Right kidney (tissue), 9 donors: ENCODE measurements at places on chromosomes 2 and 18.

- DNase-seq, result no peak
Observed at GRCh38 chr2:134917360-134917865, 1.2 kb upstream of the CCNT2 start.

DNA sequence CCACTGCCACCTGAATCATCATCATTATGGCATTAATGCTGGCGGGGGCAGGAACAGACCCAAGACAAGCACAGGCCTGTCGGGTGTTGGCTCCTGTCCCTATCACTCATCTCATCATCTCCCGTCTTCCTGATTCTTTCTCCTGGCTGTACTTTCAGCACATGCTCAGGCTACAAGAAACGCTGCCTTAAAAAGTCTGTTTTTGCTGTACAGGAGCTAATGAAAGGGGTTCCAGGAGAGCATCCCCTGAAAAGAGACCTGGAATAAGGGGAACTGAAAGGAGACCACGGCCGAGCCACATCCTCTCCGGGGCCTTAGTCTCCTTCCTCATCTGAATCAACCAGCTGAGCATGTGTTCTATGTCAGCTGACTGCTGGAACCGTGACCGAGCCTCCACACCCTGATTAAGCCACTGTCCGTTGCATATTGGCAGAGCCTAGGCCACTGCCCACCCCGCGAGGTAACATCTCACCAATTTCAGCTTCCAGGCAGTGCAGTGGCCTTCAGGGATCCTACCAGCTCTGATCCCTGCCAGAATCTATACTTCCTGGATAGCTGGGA lies 62.6 kb downstream of the DNMT3A start:
- DNase-seq, result no peak

DNA sequence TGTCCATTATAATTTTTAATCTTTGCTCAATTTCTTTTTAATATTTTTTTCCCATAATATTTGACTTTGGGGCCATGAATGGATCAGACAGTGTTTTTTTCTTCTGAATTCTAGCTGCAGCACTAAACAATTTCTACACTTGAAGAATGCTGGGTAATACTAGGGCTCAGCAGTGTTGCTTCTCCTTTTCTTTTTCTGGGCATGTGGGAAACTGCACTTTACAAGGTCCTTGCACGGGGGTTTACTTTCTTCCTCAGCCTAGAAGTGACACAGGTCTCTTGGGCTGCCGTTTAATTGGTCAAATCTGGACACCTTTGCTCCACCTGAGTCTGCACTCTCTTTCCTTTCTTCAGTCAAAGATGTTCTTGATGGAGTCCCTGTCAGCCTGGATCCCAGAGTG lies 135.4 kb upstream of the APCDD1 start:
- DNase-seq, result no peak

- no peak for DNase-seq
Observed at GRCh38 chr2:197575987-197576386, 60.1 kb downstream of the MOB4 start.

GRCh38 chr18:22505141-22505591 lies 87.5 kb upstream of the CTAGE1 start:
- DNase-seq, result no peak

DNA sequence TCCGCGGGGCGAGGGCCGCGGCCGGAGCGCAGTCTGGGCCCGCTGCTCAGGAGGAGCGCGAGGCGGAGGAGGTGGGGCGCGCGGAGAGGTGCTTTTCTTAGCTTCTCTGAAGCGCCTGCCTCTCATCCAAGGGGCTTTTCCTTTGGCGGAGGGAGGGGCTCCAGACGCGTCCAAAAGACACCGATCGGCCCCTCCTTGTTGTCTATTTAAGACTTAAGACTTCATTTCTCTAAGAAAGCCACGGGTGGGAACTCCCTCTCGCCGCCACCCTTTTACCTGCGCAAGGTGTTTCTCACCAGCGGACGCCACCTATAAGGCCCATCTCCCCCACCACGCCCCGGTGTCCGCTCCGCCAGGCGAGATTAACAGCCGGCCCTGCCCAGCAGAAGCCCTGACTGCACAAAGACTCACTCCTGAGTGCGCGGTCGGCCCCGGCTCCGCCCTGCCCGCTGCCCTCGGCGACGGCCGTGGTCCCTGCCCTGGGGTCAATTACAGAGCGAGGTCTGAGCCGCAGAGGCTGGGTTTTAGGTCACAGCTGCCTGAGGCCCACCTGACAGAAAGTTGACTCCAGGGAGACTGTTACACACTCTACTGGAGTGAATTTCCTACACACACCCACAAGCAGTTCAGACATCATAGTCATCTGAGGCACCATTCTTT lies at the start of gene DSC2:
TSS of gene DSC2 (minus strand) at position 397 of the 660 bp plus-strand sequence. CDS start 450 bp downstream, outside the sequence.
- peak; percentile 86 for DNase-seq

DNA sequence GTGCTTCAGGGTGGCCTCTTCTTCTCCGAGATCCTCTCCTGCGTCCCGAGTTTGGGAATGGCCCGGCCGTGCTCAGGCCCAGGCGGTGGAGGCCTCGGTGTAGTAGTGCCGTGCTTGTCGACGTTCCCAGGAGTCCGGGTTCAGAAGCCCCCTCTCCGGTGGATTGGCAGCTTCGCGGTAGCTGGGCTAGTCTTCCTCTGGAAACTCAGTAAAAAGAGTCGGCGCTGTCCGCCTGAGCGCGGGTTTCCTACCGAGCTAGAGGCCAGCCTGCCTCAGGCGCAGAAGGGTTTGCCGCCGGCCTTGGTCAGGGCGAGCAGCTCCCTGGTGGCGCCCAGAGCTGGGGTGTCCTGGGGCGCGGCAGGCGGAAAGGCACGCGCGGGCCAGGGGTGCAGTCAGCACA lies 3.2 kb downstream of the RALBP1 start:
- DNase-seq, result no peak

DNA sequence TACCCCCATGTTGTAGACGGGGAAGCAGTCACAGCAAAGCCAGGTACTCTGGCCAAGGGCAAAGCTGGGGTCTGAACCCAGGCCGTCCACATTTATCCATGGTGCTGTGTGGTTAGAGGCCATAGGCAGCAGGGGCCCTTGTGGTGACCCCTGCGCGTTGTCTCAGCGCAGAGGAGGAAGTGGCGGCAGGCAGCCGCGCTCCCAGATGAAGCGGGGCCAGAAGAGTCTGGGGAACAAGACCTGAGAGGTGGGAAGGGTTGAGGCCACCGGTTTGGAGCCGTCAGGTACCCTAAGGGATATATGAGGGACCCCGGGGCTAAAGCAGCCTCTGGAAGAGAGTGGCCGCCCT lies 770 bp downstream of the ZNF396 start:
- no peak for DNase-seq

DNA sequence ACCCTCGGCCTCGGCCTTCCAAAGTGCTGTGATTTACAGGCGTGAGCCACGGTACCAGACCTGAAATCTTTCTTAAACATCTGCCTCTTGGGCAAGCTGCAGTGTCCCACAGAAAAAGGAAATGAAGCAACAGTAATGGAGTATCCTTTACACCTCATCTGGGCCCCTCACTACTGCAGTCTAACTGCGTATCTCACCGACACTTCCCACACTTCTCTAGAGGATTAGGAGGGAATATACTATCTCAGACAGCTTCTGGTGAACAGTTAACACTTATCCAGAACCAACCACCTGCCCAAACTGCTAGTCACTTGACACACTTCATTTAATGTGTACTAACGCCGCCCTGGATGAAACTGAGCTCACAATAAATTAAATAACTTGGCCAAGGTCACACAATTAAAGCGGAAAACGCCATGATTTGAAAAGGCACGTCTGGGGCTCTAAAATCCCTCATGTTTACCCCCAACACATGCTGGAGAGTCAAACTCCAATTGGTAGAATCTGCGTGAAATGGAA lies 993 bp downstream of the COX7A2L start:
- no peak for DNase-seq

DNA sequence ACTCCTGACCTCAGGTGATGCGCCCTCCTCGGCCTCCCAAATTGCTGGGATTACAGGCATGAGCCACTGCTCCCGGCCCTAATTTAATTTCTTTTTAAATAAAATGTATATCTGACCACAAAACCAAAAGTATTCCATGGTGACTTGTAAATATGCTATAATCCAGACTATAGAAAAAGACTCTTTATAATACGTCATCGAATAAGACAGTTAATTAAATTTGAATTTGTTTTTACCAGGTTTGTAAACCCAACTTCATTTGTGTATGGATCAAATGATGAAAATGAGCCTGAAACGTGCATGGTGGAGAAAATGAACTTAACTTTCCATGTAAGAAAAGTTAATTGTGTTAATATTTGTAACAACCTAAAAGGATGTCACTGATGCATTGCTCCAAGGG lies 69.9 kb downstream of the ITGA4 start:
- no peak for DNase-seq

DNA sequence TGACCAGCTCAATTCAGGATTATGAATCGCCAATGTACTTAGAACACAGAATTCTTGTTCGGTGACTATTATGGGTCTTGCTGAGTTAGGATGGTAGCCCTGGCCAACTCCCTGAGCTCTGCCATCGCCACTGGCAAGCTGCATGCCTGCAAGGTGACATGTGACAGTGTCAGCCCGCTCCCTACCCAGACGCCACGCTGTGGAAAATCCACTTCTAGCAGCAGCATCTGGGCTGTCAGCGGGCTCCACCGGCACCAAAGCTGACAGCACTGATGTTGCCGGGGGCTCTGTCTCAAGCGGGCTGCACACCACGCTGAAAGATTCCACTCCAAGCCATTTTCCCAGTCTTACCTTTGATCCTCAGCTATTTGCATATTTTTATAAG lies 100.7 kb downstream of the MYT1L start:
- DNase-seq, result no peak

GRCh38 chr18:79470547-79470946 lies 74.8 kb downstream of the NFATC1 start:
- no peak for DNase-seq

- no peak for DNase-seq
Observed at GRCh38 chr2:216436383-216436782, 24.1 kb downstream of the SMARCAL1 start.

GRCh38 chr2:121255358-121255757 lies 29.6 kb downstream of the TFCP2L1 start:
- no peak for DNase-seq

GRCh38 chr2:24994146-24994724 lies 22.5 kb upstream of the DNAJC27 start:
- no peak for DNase-seq

DNA sequence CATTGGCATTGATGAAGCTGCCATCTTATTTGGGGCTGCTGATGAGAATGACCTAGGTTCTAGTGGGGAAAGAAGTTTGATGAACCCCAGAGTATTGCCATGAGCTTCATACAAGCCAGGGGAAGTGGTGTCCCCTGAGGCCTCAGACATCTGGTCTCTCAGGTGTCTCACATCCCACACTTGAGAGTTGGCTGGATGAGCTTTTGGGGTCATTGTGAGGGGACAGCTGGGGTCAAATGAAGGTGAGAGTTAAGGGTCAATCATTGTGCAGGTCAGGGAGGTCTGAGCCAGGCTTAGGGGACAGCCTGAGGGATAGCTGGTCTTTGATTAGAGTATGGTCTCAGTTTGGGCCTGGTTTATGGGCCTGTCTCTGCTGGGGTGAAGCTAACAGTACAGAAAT lies 336.5 kb downstream of the CYP26B1 start:
- no peak for DNase-seq

DNA sequence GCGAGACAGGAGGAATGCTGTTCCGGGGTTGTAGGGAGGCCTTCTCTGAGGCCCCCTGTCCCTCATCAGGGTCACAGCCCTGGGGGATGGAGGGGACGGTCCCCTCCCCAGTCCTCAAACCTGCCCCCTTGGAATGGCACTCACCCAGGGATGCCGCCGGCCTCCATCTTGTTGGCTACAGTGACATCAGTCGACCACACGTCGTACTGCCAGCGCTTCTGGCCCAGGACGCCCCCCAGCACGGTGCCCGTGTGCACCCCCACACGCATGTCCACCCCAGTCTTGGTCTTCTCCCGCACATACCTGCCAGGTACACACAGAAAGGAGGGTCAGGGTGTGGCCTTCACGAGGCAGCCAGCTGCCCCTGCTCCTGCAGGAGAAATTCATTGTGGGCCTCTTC lies 46.5 kb downstream of the CENPO start:
- DNase-seq, result no peak

- no peak for DNase-seq
Observed at GRCh38 chr2:218622606-218623365, 15.1 kb downstream of the PLCD4 start.
